Calu3 (cell line): ENCODE measurements at places on chromosomes 16 and 17. TPM values are rescaled to one million over a fixed set of nuclear protein-coding genes. Genes with fewer than 3 reads are reported as not detected.

- H3K4me3 ChIP-seq = no peak overlapping the region
- H3K27me3 ChIP-seq = peaks cover 75% of the 10 kb centered on the region
- no peak overlapping the region for H3K27ac ChIP-seq
- no peaks in the 10 kb centered on the region for H3K36me3 ChIP-seq
- no peaks in the 10 kb centered on the region for H3K4me1 ChIP-seq
Observed at GRCh38 chr17:20979792-20980083, 63.1 kb downstream of the USP22 start.

- no peaks in the 10 kb centered on the region for H3K4me1 ChIP-seq
- peaks cover 54% of the 10 kb centered on the region for H3K27me3 ChIP-seq
- H3K4me3 ChIP-seq = no peak overlapping the region
- H3K27ac ChIP-seq = no peak overlapping the region
- no peak for DNase-seq
Observed at GRCh38 chr17:3852561-3852960, 6.5 kb upstream of the NCBP3 start.

DNA sequence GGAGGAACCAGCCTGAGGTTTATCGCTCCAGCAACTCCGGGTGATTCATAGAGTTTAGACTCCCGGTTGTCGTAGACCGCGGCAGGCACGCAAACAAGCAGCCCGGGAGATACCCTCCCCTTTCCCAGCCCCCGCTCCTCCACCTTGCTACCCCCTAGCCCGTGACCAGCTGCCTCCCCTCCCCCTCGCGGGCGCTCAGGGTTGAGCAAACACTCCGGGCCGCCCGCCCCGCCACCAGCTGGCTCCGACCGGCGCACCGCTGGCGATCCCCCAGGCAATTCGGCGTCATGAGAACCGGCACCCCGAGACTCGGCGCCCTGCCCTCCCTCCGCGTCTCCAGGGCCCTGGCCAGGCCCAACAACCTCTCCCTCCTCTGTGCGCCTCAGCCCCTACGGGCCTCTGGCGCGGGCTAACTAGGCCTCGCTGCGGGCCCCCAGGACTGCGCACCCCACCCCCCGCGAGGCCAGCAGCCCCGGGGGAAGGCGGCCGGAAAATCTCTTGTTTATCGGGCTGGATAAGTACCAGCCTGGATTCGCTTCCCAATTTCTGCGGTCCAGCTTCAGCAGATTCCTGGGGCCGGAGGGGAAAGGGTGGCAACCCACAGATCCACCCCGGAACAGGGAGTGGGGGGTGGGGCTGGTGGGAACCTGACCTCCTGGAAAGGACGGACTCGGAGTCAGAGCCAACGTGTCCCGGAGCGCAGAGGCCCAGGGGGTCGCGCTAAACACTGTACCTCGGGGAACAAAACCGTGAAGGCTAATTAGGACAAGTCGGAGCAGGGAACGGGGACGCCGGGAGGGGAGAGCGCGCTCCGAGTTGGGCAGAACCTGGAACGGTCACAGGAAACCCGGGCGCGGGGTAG is 951 bp upstream of the GPRC5C start:
- peaks cover 36% of the 10 kb centered on the region for H3K36me3 ChIP-seq
- peak; percentile 81 for DNase-seq
- H3K27me3 ChIP-seq = no peaks in the 10 kb centered on the region
- peak overlapping the region; percentile 86 for H3K27ac ChIP-seq
- H3K4me1 ChIP-seq = peaks cover 44% of the 10 kb centered on the region

TMED6 gene
- total RNA-seq = 1.4 and 1.7 TPM in 2 replicates

HBQ1 gene
- not detected in 2 replicates for total RNA-seq
